ENCODE measurements at places on chromosomes 4 and X.

DNA sequence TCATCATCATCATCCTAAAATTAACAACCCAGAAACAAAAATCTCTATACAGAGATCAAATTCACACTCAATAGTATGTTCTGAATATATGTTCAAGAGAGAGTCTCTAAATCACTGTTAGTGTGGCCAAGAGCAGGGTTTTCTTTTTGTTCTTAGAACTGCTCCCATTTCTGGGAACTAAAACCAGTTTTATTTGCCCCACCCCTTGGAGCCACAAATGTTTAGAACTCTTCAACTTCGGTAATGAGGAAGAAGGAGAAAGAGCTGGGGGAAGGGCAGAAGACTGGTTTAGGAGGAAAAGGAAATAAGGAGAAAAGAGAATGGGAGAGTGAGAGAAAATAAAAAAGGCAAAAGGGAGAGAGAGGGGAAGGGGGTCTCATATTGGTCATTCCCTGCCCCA, 32.3 kb downstream of the CYBB start:
- no peak for DNase-seq

DNA sequence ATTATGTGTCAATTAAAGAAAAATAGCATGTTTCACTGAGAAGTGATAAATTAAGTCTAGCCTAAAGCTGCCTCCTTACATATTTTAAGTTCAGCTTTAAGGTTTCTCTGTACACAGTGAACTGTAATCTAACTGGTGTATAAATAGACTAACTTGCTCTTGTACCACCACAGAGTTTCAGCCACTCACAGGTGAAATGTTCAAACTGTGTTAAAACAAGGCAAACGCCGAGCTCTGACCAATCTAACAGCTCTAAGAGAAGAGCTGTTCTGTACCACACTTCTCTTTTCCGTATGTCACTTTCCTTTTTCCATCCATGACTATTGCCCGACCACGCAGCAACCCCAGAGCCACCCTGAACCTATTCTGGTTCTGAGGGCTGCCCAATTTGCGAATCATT, 64.5 kb downstream of the DCHS2 start:
- DNase-seq: no peak

- DNase-seq: no peak
Observed at GRCh38 chrX:71622576-71623450, 4.5 kb upstream of the CXCR3 start.

GRCh38 chr4:184936071-184936470, 82.2 kb upstream of the HELT start:
- DNase-seq: no peak

- no peak for DNase-seq
Observed at GRCh38 chr4:89283226-89284009, 24.2 kb downstream of the GPRIN3 start.

GRCh38 chr4:144318797-144319196, 178.3 kb upstream of the GYPA start:
- DNase-seq: no peak

- no peak for DNase-seq
Observed at GRCh38 chr4:105116616-105117319, 29.9 kb upstream of the TET2 start.

DNA sequence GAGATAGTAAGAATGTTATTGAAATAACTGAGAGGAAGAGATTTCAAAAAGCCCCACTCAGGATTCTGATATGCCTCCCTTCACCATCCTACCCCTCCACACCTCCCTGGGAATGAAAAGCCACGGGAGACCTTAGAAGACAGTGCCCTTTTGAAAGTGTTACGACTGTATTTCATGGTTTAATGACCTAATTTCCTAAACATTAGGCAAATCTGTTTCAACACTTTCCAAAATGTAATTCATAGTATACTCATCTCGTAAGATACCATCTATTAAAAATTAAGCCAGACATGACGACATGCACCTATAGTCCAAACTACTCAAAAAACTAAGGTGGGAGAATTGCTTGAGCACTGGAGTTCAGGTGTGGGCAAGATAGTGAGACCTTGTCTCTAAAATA, 106.3 kb downstream of the HNRNPD start:
- no peak for DNase-seq

DNA sequence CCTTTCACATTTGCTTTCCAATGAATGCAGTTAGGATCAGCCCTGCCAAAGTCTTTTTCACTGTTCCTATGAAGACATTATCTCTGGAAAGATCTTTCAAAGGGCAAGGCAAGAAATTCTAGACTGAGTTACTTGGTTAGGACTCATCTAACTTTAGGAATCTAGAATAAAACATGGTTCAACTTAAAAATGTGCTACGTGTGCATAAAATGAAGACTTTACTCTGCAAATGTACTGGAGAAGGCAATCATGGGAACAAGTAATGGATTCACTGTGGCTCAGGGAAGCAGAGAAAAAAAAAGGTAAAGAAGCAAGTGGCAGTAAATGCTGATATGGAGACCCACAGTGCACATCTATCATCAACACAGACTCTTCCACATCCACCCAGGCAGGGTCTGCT, 297.4 kb downstream of the HNRNPD start:
- DNase-seq: no peak

GRCh38 chr4:78938474-78938867, 767 bp downstream of the PAQR3 start:
- DNase-seq: no peak

DNA sequence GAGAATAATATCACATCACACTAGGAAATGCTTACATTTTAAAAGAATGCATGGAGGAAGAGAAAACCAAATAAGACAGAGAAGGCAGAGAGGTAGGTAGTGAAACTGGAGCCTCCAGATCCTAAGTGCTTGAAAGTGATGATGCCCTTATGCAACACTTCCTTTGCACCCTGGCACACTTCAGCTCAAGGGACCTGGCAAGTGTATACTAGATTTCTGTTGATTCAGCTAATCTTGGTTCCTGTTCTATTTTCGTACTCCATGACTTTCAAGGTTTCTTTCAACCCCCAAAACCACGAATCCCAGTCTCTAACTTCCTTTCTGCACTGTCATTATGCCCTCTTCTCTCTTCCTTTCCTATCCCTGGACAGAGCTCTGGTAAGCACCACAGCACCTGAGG, 36.9 kb upstream of the SH3KBP1 start:
- no peak for DNase-seq

- no peak for DNase-seq
Observed at GRCh38 chrX:140503714-140504351, 1.0 kb downstream of the SOX3 start.

DNA sequence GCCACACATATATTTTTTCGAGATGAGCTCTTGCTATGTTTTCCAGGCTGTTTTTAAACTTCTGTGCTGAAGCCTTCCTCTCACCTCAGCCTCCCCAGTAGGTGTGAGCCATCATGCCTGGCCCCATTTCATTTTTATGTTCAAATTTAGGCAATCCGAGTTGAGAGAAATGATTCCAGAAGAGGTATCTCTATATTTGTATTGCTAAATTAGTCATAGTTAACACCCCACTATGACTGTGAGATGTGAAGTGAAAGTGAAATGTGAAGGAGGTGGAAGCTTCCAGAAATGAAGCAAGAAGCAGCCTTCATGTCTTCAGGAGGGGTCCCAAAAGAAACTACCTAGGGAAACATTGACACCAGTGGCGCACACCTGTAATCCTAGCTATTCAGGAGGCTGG, 17.7 kb downstream of the APELA start:
- no peak for DNase-seq

DNA sequence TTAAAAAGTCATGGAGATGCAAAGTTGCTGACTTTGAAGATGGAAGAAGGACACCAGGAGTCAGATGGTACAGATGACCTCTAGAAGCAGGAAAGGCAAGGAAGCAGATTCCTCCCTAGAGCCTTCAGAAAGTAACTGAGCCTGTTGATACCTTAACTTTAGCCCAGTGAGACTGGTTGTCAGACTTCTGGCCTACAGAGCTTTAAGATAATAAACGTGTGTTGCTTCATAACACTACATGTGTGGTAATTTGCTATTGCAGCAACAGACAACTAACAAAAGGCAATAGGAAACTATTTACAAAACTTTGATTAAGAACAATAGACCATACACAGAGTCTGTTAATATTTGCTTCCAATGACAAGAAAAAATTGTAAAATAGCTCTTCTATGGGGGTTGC, 102.0 kb upstream of the USP38 start:
- no peak for DNase-seq

GRCh38 chr4:105139646-105140045, 7.0 kb upstream of the TET2 start:
- DNase-seq: no peak

DNA sequence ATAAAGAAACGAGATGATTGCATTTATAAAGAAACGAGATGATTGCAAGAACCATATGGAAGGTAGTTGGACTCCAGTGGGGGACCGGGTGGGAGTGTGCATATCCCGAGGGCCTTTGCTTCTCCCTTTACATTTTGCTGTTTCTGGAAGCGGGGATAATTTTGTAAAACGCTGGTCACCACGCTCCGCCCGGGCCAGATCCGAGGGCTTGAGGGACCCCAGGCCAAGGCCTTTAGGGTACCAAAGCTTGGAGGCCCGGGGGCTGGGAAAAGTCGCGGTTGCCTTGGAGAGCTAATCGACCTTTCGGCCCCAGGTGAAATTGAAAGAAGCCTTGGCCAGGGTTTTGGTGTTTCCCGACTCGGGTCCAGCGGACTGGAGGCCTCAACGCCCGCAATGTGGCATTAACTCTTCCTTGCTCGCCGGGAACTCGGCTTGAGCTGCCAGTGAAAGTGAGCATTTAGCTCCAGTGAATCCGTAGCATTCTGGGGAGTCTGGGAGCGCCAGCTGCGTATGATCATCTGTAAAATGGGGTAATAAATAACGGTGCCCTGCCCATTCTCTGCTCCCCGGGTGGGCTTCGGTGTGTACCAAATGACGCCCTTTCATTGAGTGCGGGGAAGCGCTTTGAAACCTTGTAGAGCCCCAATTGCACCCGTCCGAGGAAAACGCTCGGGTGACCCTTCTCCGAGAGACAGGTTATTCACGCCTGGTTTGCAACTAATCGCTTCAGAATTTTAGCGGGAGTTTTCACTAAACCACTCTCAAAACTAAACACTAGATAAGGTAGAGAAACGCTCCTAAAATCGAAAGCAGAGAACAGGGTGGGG, 4.5 kb downstream of the NKX3-2 start:
- DNase-seq: no peak

GRCh38 chr4:69951602-69952001, 13.9 kb downstream of the CSN2 start:
- no peak for DNase-seq

GRCh38 chr4:1863297-1864033, 7.5 kb upstream of the LETM1 start:
- no peak for DNase-seq

DNA sequence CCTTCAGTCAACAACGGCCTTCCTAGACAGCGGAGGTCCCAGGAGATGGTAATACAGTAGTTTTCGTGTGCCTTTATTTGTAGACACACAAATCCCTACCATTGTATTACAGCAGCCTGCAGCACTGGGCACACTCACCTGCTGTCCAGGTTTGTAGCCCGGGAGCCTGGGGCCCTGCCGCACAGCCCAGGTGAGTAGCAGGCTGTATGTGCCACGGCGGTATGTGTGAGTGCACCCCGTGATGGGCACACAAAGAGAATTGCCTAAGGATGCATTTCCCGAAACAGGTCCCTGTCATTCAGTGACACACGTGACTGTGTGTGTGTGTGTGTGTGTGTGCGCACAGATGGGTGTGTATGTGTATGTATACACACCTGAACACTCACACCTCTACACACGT, 8.1 kb upstream of the SLC25A6 start:
- no peak for DNase-seq

DNA sequence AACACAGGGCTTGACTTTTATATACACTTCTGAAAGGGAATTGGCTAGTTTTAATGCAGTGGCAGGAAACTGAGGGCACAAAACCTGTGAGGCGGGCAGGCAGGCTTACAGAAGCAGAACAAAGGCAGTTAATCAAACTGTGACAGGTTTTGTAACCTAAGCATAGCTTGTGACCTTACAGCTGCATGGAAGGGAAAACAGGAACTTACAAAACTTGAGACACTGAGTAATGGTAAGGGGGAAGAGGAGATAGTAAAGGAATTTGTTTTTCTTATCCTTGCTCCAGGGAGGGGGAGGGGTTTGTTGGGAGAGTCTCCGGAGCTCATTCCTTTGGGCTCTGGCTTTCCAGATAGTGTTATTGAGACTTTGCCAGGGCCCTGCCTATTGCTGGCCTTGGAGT, 55.6 kb downstream of the SLITRK4 start:
- no peak for DNase-seq

DNA sequence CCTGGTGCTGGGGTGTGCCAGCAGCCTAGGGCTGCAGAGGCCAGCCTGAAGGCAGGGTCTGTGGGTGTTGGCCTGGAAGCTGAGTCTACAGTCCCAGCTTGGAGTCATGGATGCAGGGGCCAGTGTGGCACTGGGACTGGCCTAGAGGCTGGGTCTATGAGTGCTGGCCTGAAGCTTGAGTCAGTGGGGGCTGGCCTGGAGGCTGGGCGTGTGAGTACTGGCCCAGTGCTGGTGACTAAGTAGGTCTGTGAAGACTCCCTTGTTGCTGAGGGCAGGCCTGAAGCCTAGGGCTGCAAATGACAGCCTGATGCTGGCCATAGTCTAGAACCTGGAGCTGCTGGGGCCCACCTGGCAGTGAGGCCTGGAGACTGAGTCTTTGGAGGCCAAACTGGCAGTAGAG, 31.3 kb upstream of the ALG13 start:
- no peak for DNase-seq

- no peak for DNase-seq
Observed at GRCh38 chr4:156401371-156401770, 447.7 kb upstream of the CTSO start.

GRCh38 chrX:1658071-1658491, 43.2 kb downstream of the ASMT start:
- no peak for DNase-seq

DNA sequence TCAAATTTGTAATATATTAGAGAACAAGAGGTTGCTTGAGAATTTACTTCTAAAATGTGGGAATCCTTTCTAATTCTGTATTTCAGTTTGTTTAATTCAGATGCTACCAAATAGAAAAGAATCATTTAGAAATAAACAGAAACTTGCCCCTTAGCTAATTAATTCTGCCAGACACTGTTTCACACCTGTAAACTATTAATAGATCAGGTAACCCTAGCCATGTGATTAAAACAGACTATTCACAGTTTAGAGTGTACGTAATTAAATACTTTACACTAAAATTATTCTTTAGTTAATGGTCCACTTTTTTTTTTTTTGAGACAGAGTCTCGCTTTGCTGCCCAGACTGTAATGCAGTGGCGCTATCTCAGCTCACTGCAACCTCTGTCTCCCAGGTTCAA, 124.0 kb downstream of the PTPN13 start:
- no peak for DNase-seq

GRCh38 chrX:129980540-129981199, 1.8 kb upstream of the BCORL1 start:
- DNase-seq: no peak

DNA sequence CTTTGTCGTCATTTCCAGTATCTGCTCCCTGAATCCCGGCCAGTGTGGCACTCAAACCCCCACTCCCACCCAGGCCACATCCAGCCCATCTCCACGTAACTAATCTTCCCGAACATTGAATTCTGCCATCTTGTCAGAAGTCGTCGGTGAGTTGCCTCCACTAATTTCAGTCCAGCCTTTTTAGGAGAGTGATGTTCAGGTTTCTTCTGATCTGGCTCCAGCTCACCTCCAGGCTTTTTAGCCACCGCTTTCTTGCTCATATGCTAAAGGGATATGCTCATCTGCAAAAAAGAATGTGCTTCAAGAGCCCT, 1.3 kb downstream of the TMEM165 start:
- no peak for DNase-seq
